ENCODE measurements at places on chromosomes 1 and 21. TPM values are rescaled to one million over a fixed set of nuclear protein-coding genes. Genes with fewer than 3 reads are reported as not detected.
A peak's percentile ranks its signal among the peaks of the same experiment; 100 is the strongest.

- H3K4me3 ChIP-seq, result no peak overlapping the region
- H3K4me1 ChIP-seq, result peaks cover 6% of the 10 kb centered on the region
- no peak for DNase-seq
- H3K27me3 ChIP-seq, result no peaks in the 10 kb centered on the region
- H3K36me3 ChIP-seq, result no peaks in the 10 kb centered on the region
- H3K27ac ChIP-seq, result no peak overlapping the region
Observed at GRCh38 chr21:25578056-25578961, 29.0 kb downstream of the MRPL39 start.

DNA sequence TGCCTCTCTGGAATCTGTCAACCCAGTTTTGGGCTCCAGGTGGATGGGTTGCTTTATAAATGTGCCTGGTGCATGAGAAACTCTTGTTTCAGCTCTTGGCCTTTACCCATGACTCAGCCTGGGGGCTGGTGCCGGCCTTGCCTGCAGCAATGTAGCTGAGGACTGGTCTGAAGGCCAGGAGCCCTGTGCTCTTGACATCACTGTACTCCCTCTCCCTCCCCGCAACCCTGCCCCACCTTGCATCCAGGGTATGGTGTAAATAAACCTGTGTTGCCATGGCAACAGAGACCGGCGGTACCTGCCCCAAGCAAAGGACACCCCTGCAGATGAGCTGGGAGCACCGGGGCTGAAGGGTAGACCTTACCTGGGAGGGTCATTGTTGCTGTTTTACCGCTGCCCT, 13.3 kb downstream of the FAM151A start:
- no peak overlapping the region for H3K4me3 ChIP-seq
- no peak overlapping the region for H3K27ac ChIP-seq
- H3K4me1 ChIP-seq, result no peaks in the 10 kb centered on the region
- no peaks in the 10 kb centered on the region for H3K27me3 ChIP-seq
- peak; percentile 10 for DNase-seq
- no peaks in the 10 kb centered on the region for H3K36me3 ChIP-seq

GRCh38 chr1:243727503-243728203, 122.4 kb downstream of the AKT3 start:
- no peak for DNase-seq
- H3K4me3 ChIP-seq, result no peak overlapping the region
- H3K27ac ChIP-seq, result no peak overlapping the region
- H3K4me1 ChIP-seq, result no peaks in the 10 kb centered on the region

DNA sequence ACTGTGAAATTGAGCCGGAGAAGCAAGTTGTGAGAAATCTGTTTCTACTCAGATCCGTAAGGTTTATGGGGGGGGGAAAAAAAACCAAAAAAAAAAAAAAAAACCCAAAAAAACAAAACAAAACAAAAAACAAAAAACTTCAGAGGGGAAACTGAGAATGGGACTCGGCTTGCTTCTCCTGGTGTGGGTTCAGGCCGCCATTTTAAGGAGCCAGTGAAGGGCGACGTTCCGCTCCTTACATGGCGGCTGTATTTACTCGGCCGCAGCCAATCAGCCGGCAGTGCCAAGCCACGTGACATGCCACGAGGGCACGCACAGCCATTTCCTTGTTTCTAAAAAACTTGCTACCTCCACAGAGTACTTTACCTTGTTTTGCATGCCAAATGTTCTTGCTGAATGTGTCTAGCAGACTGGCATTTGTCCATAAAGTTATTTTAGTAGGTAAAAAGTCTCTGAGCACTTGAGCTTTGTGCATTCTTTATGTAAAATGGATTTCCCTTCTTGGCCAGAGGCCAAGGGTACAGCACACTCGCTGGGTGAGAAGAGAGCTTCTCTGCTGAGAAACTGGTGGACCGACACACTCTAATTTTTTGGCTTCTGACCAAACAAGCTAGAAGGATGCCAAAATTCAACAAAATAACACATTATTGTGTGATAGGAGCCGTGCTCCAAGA, 101.8 kb downstream of the NFIA start:
- no peaks in the 10 kb centered on the region for H3K27me3 ChIP-seq
- peak; percentile 86 for DNase-seq
- H3K4me1 ChIP-seq, result peaks cover 12% of the 10 kb centered on the region
- H3K36me3 ChIP-seq, result no peaks in the 10 kb centered on the region
- H3K27ac ChIP-seq, result peak overlapping the region; percentile 30
- no peak overlapping the region for H3K4me3 ChIP-seq

DNA sequence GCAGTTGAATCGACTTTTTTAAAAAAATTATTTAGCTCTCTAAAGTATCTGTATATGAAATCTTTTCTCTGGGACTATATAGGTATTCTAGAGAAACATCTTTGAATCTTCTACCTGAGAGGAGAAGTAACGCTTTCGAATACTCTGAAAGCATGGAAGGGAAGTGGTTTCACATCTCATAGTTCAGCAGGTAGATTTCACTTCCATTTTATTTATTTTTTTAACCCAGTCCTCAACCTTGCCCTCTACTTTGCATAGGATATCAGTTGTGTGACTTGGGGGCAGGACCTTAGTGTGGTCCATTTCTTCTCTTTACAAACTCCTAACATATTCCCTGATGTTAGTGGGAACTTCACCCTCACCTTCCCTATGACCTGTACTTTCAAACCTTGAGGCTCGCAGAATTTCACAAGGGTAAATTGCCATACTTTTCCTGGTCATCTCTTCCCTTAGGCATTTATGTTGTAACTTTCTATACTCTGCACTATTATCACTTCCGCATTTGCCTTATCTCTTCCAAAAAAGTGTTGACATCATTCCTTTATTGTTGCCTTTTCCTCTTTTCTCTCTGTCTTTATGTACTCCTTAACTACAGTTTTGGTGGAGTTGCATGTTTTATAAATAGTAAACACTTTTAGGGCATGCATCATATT, 1208.5 kb upstream of the ADGRL4 start:
- H3K27ac ChIP-seq, result no peak overlapping the region
- H3K4me3 ChIP-seq, result no peak overlapping the region
- H3K4me1 ChIP-seq, result no peaks in the 10 kb centered on the region
- H3K36me3 ChIP-seq, result no peaks in the 10 kb centered on the region
- no peaks in the 10 kb centered on the region for H3K27me3 ChIP-seq

- H3K4me3 ChIP-seq, result no peak overlapping the region
- no peaks in the 10 kb centered on the region for H3K36me3 ChIP-seq
- no peak for DNase-seq
- no peaks in the 10 kb centered on the region for H3K4me1 ChIP-seq
- no peaks in the 10 kb centered on the region for H3K27me3 ChIP-seq
- no peak overlapping the region for H3K27ac ChIP-seq
Observed at GRCh38 chr1:158719664-158720063, 856 bp downstream of the OR6K3 start.

DNA sequence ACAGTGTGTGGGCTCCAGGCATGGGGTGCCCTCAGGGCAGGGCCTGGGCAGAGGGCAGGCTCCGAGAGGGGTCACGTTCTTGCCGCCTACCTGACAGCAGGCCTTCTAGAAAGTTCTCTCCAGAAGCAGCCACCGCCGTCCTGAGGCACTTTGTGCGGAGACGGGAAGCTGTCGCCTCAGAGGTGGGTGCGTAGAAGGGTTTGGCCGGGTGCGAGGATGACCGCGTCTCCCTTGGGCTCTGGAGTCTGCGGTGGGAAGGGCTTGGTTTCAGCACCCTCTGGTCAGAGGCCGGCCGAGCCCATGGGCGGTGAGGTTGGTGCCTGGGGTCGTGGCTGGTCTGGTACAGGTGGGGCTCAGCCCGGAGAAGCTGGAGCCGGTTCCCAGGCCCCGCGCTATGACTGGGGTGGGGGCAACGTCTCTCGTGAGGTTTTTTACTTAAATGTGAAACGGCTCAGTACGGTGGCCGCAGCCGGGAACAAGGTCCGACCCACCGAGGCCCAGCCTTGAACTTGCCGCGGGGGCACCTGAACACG, 10.1 kb upstream of the TTLL10 start:
- peak overlapping the region; percentile 84 for H3K27ac ChIP-seq
- H3K36me3 ChIP-seq, result no peaks in the 10 kb centered on the region
- peak overlapping the region; percentile 99 for H3K4me3 ChIP-seq

- H3K4me1 ChIP-seq, result peaks cover 23% of the 10 kb centered on the region
- H3K4me3 ChIP-seq, result no peak overlapping the region
- no peaks in the 10 kb centered on the region for H3K27me3 ChIP-seq
- peaks cover 4% of the 10 kb centered on the region for H3K36me3 ChIP-seq
- no peak overlapping the region for H3K27ac ChIP-seq
- no peak for DNase-seq
Observed at GRCh38 chr1:150069923-150070322, 2.3 kb downstream of the VPS45 start.

GRCh38 chr1:6956488-6957159, 171.4 kb downstream of the CAMTA1 start:
- no peak overlapping the region for H3K27ac ChIP-seq
- H3K27me3 ChIP-seq, result peaks cover 44% of the 10 kb centered on the region
- H3K4me3 ChIP-seq, result no peak overlapping the region
- no peaks in the 10 kb centered on the region for H3K36me3 ChIP-seq
- no peak for DNase-seq

DNA sequence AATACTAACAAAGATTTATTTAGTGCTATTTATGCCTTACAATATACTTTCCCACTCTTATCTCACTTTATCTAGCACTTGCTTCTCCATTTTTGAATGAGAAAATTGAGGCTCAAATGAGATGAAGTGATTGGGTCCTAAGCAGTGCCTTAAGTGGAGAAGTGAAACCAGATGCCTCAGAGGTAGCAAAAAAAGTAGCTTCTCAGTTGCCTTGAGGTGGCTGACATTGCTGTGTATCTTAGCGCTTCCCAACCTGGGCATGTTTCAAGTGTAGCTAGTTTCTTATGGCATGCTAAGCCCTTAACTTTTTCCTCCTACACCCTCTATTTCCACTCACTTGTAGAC, 390.4 kb downstream of the OMA1 start:
- no peak overlapping the region for H3K4me3 ChIP-seq
- no peak overlapping the region for H3K27ac ChIP-seq
- no peak for DNase-seq
- H3K27me3 ChIP-seq, result no peaks in the 10 kb centered on the region
- no peaks in the 10 kb centered on the region for H3K4me1 ChIP-seq

Gene TEX38
- total RNA-seq, result not detected

Gene FBXO42
- total RNA-seq, result 13.0 TPM

Gene NPR1
- 0.53 TPM for total RNA-seq

All from PC-9 (cell line).